Activated CD8-positive, alpha-beta memory T cell treated with anti-CD3 and anti-CD28 coated beads for 1 hour (primary cell): ENCODE measurements at places on chromosomes 3 and 15.

- peak; percentile 74 for DNase-seq
These were observed at the start of gene MST1R for GRCh38 chr3:49903451-49904424. TSS of gene MST1R (minus strand) at chr3:49903873. CDS start at chr3:49903609, 264 bp downstream.

DNA sequence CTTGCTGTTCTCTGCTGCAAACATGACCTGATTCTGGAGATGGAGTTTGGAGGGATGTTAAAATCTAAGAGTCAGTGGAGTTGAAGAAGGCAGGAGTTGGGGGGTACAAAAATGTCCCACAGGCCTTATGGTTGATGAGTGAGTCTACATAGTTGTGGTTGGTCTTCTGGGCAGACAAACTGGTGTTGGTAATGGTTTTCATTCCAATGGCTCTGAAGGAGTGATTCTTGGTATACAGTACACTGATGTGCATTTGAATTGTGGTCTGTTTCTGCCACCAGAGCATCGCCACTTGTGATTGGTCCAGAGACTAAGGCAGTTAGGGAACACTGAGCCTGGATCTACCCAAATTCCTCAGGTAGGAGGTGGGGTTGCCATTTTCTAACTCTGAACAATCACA, 514.1 kb upstream of the CFAP20DC start:
- DNase-seq = no peak

GRCh38 chr3:112390783-112391641, 58.1 kb downstream of the CD200 start:
- no peak for DNase-seq

GRCh38 chr15:29635513-29636098, 186.7 kb downstream of the TJP1 start:
- no peak for DNase-seq

- no peak for DNase-seq
These were observed 102.9 kb downstream of the HERC2 start for GRCh38 chr15:28219116-28219515.

DNA sequence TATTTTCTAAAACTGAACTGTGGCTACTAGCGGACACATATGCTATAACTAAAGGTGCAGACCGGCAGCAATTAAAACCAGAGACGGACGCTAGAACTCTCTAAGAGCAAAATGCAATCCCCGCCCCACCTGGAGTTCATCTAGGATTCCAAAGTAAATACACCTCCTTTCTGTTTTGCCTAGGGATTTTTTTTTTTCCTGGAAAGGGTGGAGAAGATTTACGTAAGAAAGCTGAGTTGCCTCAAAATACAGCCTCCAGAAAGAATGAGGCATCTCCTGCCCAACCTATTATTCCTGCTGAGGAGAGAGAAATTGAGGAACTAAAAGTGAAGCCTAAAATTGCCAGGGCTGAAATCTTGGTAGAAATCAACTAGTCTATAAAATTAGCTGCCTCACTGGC, 150.2 kb downstream of the TP63 start:
- DNase-seq = no peak

GRCh38 chr15:43249236-43249635, 17.5 kb downstream of the TGM5 start:
- DNase-seq = no peak

- peak; percentile 33 for DNase-seq
These were observed 24.6 kb upstream of the CORO2B start for GRCh38 chr15:68553994-68554720.

DNA sequence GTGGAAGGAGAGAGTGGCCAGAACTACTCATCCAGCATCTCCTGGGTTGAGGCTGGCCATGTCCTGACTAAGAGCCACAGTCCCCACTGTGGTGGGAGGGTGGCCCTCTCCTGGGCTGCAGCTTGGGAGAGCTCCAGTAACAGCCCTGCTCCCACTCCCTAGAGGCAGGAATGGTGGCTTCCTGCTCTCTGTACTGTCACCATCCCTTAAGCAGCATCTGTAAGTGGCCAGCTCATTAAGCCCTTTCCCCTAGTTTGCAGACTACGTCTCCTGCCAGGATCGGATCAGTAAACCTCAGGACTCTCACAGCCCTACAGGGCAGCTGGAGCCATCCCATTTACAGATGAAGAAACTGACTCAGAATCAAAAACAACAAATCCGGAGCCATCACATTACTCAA, 30.5 kb downstream of the DNAJB8 start:
- no peak for DNase-seq

DNA sequence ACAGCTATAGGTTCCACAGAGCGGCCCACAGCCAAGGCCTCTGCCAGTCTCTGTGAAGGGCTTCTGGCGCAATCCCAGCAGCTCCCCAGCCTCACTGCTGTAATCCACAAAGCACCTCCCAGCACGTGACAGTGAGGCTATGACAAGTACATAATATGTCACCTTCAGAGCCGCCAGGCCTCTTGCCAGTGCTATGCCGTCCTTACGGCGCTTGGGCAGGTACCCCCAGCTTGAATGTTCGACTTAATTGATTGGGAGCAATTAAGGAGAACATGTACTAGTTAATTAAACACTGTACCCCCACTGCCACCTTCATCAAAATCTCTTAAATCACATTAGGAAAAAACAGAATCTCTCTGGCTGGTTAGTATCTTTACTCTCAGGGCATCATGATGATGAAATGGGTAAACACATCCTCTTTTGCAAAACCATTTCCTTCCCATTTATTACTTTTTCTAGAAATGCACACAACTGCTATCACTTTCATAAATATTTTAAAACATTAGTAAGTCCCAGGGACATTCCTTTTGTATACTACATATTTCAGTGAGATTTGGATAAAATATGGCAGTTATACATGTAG, 169.9 kb downstream of the XXYLT1 start:
- no peak for DNase-seq

DNA sequence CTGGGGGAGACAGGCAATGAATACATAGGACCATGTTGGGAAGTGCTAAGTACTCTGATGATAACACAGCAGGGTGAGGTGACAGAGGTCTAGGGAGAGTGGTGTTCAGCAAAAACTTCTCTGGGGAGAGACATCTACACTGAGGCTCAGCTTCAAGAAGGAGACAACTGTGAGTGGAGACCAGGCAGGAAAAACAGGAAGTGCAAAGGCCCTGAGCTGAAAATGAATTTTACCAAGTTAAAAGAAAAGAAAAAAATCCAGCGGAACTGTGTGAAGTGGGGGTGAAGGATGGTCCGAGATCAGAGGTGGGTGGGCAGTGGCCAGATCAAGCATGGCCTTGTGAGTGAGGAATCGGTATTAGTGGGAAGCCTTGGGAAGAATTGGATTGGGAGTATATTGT, 110.1 kb upstream of the CLSTN2 start:
- DNase-seq = no peak

DNA sequence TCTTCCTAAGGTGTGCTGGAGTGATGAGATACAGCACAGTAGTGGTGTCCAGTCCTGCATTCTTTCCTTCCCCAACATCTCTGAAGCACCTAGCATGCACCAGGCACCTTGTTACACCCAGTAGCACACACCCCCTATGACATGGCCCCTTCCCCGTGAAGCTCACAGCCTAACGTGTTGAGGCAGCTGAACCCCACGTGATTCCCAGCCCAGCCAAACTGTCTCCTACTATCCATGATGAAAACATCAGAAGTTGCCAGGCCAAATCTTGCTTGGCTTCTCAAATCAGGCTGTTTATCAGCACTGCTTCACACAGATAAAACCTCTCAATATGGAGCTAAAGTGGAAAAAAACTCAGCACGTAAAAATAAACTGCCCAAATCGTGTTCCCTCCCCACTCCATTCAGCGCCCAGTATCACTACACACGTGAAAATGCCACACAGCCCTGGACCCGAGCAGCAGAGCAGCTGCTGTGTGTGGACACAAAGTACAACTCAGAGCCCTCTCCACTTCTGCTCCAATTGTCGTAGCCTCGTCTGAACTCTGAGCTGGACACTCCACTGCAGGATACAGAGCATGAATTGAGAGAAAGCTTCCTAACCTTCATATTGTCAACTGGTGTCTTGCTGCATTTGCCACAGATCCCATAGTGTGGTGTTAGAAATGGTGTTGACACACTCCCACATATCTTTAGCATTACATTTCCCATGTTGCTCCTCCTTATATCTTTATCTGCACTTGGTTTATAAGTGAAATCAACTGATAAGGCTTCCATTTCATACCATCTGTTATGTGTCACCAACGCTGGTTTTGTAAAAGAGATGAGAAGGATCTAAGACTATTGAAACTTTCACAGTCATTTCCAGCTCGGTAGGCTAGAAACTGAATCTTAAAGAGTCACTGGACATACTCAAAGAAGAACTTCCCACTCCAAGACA, 279.8 kb downstream of the RORA start:
- DNase-seq = no peak

- no peak for DNase-seq
These were observed 411.3 kb downstream of the GRM7 start for GRCh38 chr3:7272203-7272602.

- DNase-seq = no peak
These were observed 304.9 kb upstream of the ADAMTS9 start for GRCh38 chr3:64992530-64993285.

- no peak for DNase-seq
These were observed 56.7 kb upstream of the DGKG start for GRCh38 chr3:186418671-186419145.

DNA sequence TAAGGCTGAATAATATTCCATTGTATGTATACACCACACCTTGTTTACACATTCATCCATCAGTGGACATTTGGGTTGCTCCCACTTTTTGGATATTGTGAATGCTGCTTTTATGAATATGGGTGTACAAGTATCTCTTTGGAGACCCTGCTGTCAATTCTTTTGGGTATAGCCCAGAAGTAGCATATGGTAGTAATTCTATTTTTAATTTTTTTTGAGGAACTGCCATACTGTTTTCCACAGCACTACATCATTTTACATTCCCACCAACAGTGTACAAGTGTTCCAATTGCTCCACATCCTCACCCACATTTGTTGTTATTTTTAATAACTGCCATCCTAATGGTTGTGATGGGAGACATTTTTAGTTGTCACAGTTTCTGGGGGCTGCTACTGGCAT, 69.9 kb upstream of the PSMD6 start:
- no peak for DNase-seq

DNA sequence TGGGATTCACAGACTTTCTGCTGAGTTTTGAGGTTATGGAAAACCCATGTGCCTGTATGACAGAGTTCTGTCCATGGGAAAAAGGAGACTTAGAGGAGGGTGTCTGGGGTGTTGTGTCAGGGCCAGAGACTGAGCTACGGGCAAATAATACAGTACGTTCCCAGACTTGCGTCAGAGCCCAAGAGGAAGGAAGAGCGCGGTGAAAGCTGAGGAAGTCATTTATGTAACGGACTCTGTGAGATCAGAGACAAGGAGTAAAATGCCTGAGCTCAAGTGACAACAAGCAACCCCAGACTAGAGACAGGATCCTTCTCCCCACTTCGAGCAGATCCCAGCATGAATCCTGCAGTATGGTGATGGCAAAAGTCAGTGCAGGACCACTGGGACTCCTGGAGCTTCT, 368.6 kb upstream of the MCTP2 start:
- no peak for DNase-seq

- no peak for DNase-seq
These were observed 156.8 kb upstream of the ICE2 start for GRCh38 chr15:60635507-60636352.

GRCh38 chr3:27723001-27723445, 900 bp upstream of the EOMES start:
- DNase-seq = no peak

- no peak for DNase-seq
These were observed 163.7 kb upstream of the CBLB start for GRCh38 chr3:106032479-106032878.

DNA sequence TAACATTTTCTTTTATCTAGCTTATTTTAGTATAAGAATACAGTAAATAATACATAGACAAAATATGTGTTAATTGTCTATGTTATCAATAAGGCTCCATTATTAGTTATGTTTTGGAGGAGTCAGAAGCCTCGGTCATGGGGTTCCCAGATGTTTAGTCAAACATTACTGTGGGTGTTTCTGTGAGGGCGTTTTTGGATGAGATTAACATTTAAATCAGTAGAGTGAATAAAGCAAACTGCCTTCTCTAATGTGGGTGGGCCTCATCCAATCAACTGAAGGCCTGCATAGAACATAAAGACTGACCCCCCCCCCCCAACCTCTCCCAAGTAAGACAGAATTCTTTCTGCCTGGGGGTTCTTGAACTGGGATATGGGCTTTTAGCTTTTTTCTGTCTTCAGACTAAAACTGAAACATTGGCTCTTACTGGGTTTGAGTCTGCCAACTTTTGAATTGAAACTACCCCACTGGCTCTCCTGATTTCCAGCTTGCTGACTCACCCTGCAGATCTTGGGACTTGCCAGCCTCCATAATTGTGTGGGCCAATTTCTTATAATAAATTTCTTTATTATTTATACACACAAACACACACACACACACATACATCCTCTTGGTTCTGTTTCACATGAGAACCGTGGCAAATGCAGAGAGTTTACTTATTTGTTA, 192.0 kb downstream of the TPRG1 start:
- DNase-seq = no peak

- DNase-seq = no peak
These were observed 60.5 kb downstream of the TOP2B start for GRCh38 chr3:25604107-25604805.

GRCh38 chr3:197809356-197810020, 18.4 kb downstream of the LRCH3 start:
- DNase-seq = no peak

DNA sequence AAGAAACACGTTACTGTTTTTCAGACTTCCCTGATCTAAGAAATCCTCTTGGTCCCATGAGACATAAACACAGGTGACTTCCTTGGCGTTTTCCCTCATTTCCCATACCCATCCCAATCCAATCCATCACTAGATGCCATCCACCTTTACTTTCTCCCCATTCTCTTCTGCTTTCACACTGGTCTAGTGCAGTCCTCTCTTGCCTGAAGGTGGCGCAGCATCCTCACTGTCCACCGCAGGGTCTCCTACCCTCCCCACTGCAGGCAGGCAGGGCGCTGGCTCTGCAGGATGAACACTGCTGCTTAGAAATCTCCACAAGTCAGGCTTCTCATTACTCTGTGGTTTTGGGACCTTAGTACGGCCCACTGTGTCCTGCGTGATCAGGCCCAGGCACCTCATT, 58.2 kb downstream of the RAB7A start:
- DNase-seq = no peak

DNA sequence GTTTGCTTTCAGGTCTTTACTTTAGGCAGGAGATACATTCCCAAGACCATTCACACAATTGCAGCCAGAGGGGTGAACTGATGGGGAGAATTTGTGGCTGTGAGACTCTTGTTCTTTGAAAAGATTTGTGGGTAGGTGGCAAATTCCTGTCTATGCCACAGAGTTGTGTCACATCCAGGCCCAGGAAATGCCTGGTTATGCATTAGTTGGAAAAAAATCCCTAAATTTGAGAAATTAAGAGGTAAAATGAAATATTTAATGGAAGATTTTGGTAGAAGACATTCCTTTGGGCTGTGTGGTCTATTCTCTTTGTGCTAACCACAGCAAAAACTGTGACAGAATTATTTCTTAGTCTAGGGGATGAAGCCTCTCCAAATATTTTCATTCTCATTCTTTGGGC, 28.8 kb downstream of the SAMMSON start:
- no peak for DNase-seq

GRCh38 chr3:44584646-44585501, at the start of gene ZNF660:
TSS of gene ZNF660 (plus strand) at chr3:44584964. CDS start at chr3:44594194, 9,230 bp downstream.
- no peak for DNase-seq
